ENCODE measurements at places on chromosomes 7 and 10.
A peak's percentile ranks its signal among the peaks of the same experiment; 100 is the strongest.

GRCh38 chr10:99975106-99975829, 34.5 kb downstream of the DNMBP start:
- no peak for DNase-seq

GRCh38 chr10:69474742-69475432, 23.6 kb downstream of the TSPAN15 start:
- DNase-seq: no peak

DNA sequence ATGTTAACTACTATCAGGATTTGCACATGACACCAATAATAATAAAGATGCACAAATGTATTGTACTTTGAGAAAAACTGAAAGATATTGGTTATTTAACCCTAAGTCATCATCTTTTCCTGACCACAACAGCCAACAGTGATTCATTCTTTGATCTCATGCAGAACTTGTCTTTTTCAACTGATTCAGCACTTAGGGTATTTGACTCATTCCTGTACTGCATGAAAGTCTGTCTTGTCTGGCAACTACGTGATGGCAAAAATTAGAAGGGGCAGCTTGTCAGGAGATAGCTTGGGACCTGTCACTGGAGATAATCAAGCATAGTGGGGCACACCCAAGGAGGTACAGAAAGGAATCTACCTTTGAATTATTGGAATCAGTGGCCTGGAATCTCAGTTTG, 77.8 kb upstream of the LRRC17 start:
- peak; percentile 44 for DNase-seq

- DNase-seq: no peak
Measured at GRCh38 chr7:64868499-64868898, 34.6 kb upstream of the ZNF273 start.

- DNase-seq: peak; percentile 56
Measured at GRCh38 chr10:113049881-113050280, 99.8 kb downstream of the TCF7L2 start.
